ENCODE measurements at places on chromosomes 12 and 14.

- DNase-seq: no peak
Measured at GRCh38 chr14:89141862-89142261, 275.2 kb downstream of the FOXN3 start.

- no peak for DNase-seq
Measured at GRCh38 chr12:31715283-31715825, 13.5 kb downstream of the AMN1 start.

- no peak for DNase-seq
Measured at GRCh38 chr12:108649669-108650068, 16.0 kb upstream of the SELPLG start.

DNA sequence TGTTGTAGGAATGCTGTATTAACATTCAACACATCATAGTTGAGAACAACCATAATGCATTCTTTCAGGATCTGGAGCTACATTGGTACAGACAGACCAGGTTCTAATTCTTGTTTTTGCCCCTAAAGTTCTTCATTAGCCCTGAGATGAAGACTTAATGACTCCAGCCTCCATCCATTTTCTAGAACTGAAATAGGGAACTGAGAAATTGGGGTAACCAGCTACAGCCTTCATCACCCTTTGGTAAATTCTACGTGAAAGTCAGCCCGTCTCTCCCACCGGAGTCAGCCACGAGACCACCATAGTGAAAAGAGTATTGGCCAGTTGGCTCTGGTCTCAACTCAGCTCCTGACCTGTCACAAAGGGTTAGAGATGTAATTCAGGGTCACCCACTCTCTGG is 164.0 kb downstream of the NUAK1 start:
- no peak for DNase-seq

- DNase-seq: no peak
Measured at GRCh38 chr12:11677752-11678151, 28.3 kb downstream of the ETV6 start.

DNA sequence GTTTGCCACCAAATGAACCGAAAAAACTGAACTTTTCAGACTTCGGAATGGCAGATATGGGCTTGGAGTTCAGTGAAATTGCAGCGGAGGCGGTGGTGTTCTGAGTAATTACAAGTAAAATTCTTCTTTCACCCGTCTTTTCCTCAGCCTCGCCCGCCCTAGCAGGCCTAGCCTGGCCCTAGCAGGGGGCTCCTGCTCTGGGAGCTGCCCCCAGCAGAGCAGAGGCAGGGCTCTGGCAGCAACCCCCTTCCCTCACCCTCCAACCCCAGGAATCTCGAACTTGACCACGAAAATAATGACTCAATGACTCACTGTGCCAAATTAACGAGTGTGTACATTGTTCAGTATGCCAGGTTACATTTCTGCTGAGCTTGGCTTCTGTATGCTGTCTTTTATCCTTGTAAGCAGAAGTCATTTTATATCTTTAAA is 1.1 kb downstream of the PAPLN start:
- no peak for DNase-seq

DNA sequence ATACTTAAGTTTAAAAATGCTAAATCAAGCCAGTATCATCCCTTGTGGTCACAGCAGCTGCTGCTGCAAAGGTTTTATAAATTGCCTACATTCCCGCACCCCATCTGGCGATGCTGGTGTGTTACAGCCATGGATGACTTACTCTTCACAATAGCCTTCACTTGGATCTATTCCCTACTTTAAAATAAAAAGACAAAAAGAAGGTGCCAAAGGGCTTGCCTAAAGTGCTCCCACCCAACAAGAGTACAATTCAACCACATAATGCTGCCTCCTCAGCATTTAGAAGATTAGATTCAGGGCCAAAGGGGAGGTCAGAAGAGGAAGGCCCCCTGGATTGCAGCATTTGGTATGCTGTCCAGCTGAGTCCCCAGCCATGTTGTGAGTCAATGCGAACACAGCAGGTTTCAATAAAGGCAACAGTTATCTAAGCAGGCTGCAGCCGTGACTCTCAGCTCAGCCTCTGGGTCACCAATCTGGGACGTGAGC is 176.1 kb downstream of the DAD1 start:
- DNase-seq: no peak

GRCh38 chr14:75579338-75579864 is 981 bp downstream of the FLVCR2 start:
- no peak for DNase-seq

- no peak for DNase-seq
Measured at GRCh38 chr12:50162230-50162629, 4.9 kb downstream of the CERS5 start.

DNA sequence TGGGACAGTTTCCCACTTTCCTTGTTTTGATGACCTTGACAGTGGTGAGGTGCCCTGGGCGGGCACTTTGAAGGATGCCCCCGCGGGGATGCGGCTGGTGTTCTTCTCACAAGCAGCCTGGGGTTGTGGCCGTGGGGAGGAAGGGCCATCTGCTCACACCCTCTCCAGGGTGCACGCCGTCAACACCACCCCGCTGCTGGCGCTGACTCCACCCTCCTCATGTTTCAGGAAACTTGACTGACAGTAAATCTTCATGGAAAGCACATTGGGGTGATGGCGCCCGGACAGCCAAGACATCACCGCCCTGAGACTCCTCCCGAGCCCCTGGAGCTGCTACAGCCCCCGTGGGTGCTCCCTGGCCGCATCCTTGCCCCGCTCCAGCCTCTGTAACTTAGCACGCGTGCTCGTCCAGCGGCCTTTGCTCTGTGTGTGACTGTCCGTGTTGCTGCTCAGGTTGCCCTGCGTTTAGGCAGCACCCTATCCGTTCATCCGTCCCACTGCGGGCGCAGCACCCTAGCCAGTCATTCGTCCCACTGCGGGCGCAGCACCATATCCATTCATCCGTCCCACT is 150.2 kb upstream of the C14orf180 start:
- no peak for DNase-seq

GRCh38 chr14:24913746-24914145 is 136.2 kb downstream of the STXBP6 start:
- DNase-seq: no peak

GRCh38 chr14:50360093-50360492 is 36.6 kb downstream of the CDKL1 start:
- no peak for DNase-seq

DNA sequence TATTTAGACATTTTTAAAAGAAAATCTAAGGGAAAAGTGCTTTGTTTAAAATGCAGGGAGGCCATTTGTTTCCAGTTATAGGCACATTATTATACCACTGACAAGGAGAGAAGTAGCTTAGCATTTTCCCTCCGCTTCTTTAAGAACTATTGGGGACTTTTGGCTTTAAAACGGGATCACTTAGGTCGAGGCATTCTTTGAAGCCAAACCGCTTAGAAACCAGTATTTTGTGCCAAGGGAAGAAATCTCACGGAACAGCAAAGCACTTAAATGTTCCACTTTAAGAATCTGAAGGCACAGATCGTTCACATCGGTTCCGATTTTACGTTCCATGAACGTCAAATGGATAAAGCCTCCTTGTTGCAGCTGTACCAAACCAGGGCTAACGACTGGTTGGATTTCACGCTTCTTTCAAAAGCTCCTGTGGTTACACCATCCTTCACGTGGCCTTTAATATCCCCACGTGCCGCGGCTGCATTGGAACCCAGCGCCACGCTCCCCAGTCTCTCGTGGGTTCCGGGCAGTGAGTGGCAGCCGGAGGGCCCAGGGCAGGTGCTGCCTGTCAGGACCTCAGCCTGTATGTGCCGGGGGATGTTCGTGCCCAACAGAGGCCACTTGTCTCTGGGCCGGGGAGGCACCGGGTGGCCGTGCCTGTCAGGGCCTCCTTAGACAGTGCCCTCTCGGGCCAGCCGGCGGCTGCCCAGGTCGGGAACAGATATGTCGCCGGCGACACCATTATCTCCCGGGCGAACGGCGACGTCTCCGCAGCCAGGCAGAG is 195.4 kb downstream of the KIF26A start:
- no peak for DNase-seq

DNA sequence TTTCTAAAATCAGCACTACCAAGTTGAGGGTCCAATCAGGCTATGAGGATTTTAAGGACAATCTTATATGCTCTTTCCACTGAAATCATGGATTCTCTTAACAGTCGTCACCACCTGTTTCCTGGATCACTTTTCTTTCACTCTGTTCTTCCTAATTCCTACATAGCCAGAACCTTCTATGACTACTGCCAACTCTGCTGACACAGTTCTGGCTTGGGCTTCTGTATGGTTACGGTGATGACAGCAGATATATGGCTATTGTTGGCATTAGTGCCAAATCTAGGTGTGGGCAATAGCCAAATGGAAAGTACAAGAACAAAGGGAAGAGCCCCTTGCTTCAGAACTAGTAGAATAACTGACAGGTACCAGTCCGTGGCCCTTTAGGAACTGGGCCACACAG is 124.0 kb downstream of the ARID2 start:
- no peak for DNase-seq

DNA sequence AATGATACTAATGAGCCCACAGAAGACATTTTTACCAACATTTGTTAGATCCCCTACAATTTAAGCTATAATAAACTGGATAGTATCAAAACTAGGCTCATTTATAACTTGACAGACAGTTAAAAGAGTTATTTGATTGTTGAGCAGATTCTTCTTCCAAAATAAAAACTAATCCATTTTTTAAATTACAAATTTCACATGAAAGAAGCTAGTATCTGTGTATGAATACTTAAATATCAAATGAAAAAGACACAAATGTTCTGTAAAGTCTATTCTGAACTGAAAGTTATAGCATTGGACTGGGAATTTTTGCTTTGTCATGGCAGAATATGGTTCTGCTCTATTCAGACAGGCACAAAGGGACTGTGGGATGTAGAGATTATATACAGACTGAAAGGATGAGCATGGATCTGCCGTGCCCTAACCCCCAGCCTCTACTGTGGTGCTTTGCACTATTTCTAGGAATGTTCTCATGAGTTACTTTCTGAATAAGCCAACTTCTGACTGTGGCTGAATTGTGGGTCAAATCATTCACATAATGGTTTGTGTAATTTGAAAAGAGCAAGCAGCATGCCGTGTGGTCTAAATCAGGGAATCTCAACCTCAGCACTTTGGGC is 352.7 kb downstream of the KCNH5 start:
- no peak for DNase-seq

- DNase-seq: no peak
Measured at GRCh38 chr12:28127455-28127854, 62.8 kb upstream of the CCDC91 start.

DNA sequence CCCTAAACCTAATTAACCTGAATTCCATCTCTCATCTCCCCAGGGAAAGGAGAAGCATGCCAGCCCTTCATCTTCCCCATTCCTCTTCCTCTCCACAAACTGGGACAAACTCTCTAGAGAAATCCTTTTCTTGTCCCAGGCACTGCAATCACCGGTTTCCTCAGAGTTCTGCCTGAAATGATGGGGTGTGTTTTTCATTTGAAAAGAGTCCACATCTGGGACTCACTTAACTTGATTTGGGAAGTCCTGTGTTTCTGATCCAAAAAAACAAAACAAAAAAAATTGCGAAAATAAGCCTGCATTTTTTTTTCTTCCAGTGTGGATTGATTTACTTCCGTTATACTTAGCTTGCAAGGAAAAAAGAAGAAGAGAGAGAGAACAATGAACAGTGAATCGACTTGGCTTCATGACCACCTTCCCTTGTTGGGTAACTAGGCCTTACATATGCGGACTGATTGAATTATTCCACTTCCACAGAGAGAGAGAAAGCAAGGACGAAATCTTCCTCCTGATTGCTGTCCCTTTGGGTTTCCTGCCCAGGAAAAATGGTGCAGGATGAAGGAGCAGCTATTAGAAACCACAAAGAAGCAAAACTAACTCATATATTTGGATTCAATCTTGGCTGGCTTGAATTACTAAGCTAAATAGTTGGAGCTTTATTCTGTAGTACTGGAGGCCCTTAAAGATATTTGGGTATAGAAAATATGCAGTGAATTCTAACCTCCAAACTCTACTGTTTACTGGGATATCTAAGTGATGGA is 506.2 kb upstream of the TBX3 start:
- DNase-seq: no peak

DNA sequence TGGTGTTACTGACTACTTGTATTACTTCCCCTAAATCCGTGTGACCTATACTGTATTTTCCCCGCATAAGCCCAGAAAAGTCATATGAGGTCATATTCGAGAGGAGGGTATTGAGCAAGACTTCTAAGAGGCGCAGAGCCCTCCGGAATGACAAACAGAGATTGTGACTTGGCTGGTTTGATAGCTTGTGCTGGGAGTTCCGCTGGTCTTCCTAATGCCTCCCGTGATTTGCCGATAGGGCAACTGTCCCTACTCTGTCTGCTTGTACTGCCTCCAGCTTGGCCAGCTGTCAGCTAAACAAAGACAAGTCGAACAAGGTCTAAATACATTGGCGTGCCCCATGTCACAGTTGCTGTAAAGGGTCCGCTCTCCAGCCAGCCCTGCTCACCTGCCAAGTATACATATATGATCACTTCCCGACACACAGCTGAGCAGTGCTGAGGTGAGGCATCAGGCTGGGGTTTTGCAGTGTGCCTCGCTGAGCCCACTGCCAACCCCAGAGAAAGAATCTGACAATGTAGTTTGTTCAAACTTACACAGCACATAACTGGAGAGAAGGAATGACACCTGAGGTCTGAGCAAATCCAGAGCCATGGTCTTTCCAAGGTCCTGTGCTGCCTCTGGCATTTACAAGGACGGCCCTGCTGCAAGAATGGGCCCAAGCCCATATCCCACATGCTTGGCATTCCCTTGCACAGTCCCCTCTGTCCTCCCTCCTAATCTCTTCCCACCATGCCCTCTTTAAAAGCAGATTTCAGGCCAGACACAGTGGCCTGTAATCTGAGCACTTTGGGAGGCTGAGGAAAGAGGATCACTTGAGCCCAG is 23.7 kb downstream of the LGMN start:
- DNase-seq: no peak

DNA sequence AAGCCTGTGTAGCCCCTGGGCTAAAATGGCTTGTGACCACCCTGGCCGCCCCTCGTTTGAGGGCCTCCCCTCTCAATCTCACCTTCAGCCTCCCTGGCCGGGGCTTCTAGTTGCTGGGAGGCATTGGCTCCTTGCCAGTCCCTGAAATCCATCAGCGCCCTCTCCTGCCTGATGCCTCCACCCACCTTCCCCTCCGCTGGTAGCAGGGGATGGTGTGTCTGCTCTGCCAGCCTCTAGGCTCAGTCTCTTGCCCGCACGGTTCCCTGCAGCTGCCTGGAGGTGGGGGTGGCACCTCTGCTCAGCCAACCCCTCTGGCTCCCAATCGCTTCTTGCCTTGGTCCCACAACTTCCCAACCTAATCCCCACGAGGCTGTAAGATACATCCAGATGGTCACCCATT is 167.9 kb downstream of the PHETA1 start:
- DNase-seq: no peak

DNA sequence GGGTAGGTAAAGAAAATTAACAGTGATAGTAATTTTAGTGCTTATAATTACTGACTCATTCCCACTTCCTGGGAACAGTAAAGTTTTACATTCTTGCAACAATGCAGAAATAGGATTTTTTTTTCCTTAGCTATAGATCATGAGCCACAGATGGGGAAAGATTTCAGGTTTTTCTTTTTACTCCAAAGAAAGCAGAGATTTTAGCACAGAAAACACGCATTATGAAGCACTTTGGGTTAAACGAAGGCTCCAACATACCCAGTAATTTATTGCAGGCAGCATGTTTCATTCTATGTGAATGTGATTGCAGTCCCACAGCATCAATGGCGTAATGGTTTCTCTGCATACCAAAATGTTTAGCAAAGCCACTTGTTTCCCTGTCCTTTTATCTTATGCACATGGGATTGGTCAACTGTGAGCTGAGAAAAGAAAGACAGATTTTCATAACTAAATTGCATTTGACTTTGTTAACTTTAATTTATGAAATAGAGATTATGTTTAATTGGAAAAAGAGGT is 124.6 kb upstream of the E2F7 start:
- no peak for DNase-seq

- no peak for DNase-seq
Measured at GRCh38 chr14:23113431-23114119, 5.5 kb downstream of the CEBPE start.
